ENCODE measurements at places on chromosomes 16 and 17.

GRCh38 chr17:76544546-76545365, 4.9 kb downstream of the PRCD start:
- no peak overlapping the region for H3K4me3 ChIP-seq
- H3K27ac ChIP-seq: no peak overlapping the region
- no peaks in the 10 kb centered on the region for H3K36me3 ChIP-seq
- H3K4me1 ChIP-seq: peaks cover 2% of the 10 kb centered on the region
- DNase-seq: no peak

- H3K4me1 ChIP-seq: peaks cover 38% of the 10 kb centered on the region
- no peaks in the 10 kb centered on the region for H3K27me3 ChIP-seq
- no peak for DNase-seq
- H3K36me3 ChIP-seq: no peaks in the 10 kb centered on the region
These were observed 11.2 kb upstream of the TMIGD1 start for GRCh38 chr17:30345089-30345433.

GRCh38 chr16:65782611-65783600, 583.6 kb upstream of the CDH5 start:
- no peaks in the 10 kb centered on the region for H3K4me1 ChIP-seq
- no peak overlapping the region for H3K4me3 ChIP-seq
- no peaks in the 10 kb centered on the region for H3K36me3 ChIP-seq
- H3K27me3 ChIP-seq: no peaks in the 10 kb centered on the region
- DNase-seq: no peak

DNA sequence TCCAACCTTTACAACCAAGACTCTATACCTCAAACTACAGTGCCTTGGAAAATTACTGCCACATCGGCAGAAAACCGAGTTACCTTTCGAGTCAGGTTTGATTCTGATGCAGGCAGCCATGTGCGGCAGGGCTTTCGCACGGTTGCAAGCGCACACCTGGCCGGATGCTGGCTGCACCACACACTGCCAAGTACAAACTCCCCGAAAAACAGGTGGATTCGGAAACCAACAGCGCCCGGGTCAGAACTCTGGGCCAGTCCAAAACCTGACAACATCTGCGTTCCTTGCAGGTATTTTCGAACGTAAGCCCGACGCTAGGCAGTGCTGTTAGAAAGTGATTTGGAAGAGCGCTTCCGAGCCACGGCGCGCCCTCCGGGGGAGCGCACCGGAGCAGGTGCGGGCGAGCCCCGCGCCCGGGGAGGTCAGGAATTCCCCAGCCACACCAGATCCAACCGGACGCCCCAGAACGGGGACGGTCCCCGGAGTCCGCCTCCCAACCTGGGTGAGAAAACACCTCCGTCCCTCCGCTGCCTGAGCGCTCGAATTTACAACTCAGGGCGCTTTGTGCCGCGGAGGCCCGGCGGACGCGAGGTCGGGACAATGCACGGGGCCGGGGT, 1.2 kb downstream of the USP7 start:
- peak overlapping the region; percentile 84 for H3K4me3 ChIP-seq
- H3K36me3 ChIP-seq: peaks cover 20% of the 10 kb centered on the region
- peak overlapping the region; percentile 93 for H3K27ac ChIP-seq

- H3K36me3 ChIP-seq: no peaks in the 10 kb centered on the region
- no peaks in the 10 kb centered on the region for H3K4me1 ChIP-seq
- H3K27me3 ChIP-seq: no peaks in the 10 kb centered on the region
- H3K27ac ChIP-seq: no peak overlapping the region
- H3K4me3 ChIP-seq: no peak overlapping the region
- no peak for DNase-seq
These were observed 957.1 kb upstream of the RBFOX1 start for GRCh38 chr16:6375465-6376075.

GRCh38 chr16:8806272-8806983, 8.8 kb downstream of the PMM2 start:
- H3K27ac ChIP-seq: no peak overlapping the region
- no peak for DNase-seq
- H3K4me3 ChIP-seq: no peak overlapping the region

- no peak for DNase-seq
- H3K36me3 ChIP-seq: peaks cover 72% of the 10 kb centered on the region
- no peaks in the 10 kb centered on the region for H3K27me3 ChIP-seq
- H3K4me1 ChIP-seq: peaks cover 64% of the 10 kb centered on the region
These were observed 4.4 kb downstream of the SEC14L1 start for GRCh38 chr17:77145224-77145611.

- no peak overlapping the region for H3K27ac ChIP-seq
- H3K4me1 ChIP-seq: no peaks in the 10 kb centered on the region
- no peaks in the 10 kb centered on the region for H3K27me3 ChIP-seq
- H3K4me3 ChIP-seq: no peak overlapping the region
- peaks cover 6% of the 10 kb centered on the region for H3K36me3 ChIP-seq
These were observed 166.4 kb downstream of the CEP112 start for GRCh38 chr17:66025551-66025950.

- no peak overlapping the region for H3K4me3 ChIP-seq
- H3K4me1 ChIP-seq: no peaks in the 10 kb centered on the region
- peak overlapping the region; percentile 34 for H3K27ac ChIP-seq
- peaks cover 43% of the 10 kb centered on the region for H3K36me3 ChIP-seq
- DNase-seq: no peak
These were observed 19.8 kb downstream of the TMEM94 start for GRCh38 chr17:75476271-75476671.

DNA sequence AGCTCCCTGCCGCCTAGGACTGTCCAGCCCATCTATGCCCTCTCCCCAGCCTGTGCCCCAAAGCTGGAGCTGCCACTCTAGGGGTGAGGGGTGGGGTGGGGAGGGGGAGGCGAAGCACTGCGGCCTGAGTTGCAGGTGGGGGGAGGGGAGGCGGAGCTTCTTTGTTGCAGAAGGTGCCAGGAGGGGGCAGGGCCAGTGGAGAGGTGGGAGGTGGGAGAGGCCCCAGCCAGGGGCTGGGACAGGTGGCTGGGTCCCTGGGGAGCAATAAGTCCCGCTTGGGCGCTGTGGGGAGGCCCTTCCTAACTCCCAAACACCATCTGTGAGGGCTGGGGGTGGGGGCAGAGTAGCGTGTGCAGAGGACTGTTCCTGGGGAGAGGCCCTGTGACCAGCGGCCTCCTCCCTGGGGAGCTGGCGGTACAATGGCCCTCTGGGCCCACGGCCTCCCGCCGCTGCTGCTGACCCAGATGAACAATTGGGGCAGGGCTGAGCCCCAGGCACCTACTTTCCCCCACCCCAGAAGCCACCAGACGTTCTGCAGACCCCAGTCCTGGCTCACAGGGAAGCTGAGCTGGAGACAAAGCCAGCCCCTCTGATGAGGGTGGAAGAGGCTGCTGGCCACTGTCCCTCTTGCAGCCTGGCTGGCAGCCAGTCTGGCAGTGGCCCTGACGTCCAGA, 2.2 kb upstream of the NTN3 start:
- peak overlapping the region; percentile 26 for H3K27ac ChIP-seq
- H3K27me3 ChIP-seq: peaks cover 44% of the 10 kb centered on the region
- peak overlapping the region; percentile 25 for H3K4me3 ChIP-seq
- peaks cover 22% of the 10 kb centered on the region for H3K4me1 ChIP-seq
- no peaks in the 10 kb centered on the region for H3K36me3 ChIP-seq
- DNase-seq: peak; percentile 42

- H3K27me3 ChIP-seq: no peaks in the 10 kb centered on the region
- DNase-seq: no peak
- peaks cover 49% of the 10 kb centered on the region for H3K36me3 ChIP-seq
- peak overlapping the region; percentile 47 for H3K27ac ChIP-seq
- peaks cover 23% of the 10 kb centered on the region for H3K4me1 ChIP-seq
These were observed 23.3 kb downstream of the LIMD2 start for GRCh38 chr17:63676584-63676983.

- no peak overlapping the region for H3K27ac ChIP-seq
- DNase-seq: no peak
- peaks cover 12% of the 10 kb centered on the region for H3K27me3 ChIP-seq
- peaks cover 4% of the 10 kb centered on the region for H3K4me1 ChIP-seq
- no peaks in the 10 kb centered on the region for H3K36me3 ChIP-seq
- no peak overlapping the region for H3K4me3 ChIP-seq
These were observed 21.7 kb downstream of the KRT23 start for GRCh38 chr17:40915721-40916256.

DNA sequence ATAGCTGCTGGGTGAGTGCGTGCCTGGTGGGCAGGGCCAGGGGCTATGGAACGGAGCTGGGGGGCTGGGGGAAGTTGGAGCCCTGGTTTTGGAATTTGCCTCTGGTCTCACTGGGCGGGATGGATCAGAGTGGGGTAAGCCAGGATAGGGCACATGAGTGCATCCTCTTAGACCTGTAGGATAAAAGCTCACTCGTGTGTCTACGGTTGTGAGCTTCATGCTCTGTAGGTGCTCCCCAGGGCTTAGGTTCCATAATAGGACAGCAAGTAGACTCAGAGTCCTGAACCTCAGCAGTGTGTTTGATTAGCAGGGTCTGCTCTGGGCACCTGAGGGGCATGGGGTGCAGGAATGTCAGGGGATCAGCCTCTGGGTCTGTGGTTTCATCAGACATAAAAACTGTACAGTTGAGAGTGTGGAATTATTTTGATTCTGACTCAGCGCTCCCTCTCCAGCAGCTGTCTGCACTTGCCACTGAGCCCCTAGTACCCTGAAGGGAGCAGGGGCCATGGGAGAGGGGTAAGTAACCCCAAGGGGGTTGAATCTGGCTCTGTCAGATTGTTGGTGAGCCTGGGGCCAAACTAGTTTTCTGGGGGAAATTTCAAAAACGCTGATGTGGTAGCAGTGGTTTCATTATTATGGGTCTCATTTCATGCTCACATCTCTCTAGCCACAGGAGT, 84.2 kb upstream of the LGALS9 start:
- H3K27ac ChIP-seq: peak overlapping the region; percentile 96
- peaks cover 2% of the 10 kb centered on the region for H3K27me3 ChIP-seq
- peaks cover 40% of the 10 kb centered on the region for H3K36me3 ChIP-seq

DNA sequence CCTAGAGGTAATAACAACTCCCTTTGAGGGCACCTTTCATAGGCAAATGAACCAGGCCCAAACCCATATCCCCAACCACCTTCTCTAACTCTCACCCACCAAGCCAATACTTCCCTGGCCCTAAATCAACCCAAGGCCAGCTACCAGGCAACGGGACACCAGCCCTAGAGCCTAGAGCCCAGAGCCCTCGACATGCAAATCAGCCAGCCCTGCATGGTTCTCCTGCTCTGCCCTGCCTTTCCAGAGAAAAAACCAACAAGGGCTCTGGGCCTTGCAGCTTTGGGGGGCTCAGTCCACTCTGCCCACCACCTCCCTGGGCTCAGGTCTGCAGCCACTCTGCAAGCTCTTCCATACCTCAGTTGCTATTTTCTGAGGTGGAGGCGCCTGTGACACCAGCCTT, 55.0 kb downstream of the PITPNM3 start:
- peaks cover 5% of the 10 kb centered on the region for H3K4me1 ChIP-seq
- peak; percentile 14 for DNase-seq
- no peaks in the 10 kb centered on the region for H3K36me3 ChIP-seq
- no peak overlapping the region for H3K4me3 ChIP-seq
- H3K27ac ChIP-seq: no peak overlapping the region

DNA sequence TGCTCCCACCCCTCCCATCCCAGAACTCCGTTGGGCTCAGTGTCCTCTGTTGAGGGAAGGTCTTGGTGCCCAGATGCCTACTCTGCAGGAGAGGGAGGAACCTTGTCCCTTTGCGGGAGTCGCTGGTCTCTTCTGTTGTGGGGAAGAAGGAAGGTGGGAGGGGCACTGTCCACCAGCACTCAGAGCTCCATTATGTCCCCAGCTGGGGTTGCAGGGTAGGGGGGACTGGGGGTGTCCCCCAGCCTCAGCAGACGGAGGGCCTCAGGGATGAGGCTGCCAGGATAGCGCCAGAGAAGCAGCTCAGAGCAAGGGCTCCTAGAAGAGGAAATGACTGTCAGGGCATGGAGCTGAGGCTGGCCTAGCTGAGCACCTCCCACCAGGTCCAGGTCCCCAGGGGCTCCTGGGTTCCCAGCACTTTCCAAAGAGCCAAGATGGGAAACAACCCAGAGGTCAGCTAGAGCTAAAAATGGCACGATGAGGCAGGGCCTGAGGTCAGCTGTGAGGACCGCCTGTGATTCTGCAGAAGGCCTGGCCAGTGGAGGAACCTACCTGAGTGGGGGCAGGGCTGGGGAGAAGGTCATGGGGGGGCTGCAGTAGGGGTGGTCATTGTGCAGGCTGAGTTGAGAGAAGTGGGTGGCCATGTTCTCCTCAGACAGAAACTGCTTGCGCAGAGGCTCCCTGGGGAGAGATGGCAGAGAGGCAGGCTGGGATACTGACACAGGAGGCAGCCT, 893 bp downstream of the HCFC1R1 start:
- H3K4me3 ChIP-seq: peak overlapping the region; percentile 88
- H3K36me3 ChIP-seq: peaks cover 29% of the 10 kb centered on the region
- H3K4me1 ChIP-seq: peaks cover 59% of the 10 kb centered on the region
- peak overlapping the region; percentile 99 for H3K27ac ChIP-seq
- peak; percentile 58 for DNase-seq
- H3K27me3 ChIP-seq: peaks cover 9% of the 10 kb centered on the region

- H3K36me3 ChIP-seq: no peaks in the 10 kb centered on the region
- H3K4me3 ChIP-seq: no peak overlapping the region
- peak; percentile 95 for DNase-seq
- H3K27ac ChIP-seq: peak overlapping the region; percentile 84
- peaks cover 34% of the 10 kb centered on the region for H3K4me1 ChIP-seq
These were observed 19.3 kb upstream of the ADGRG3 start for GRCh38 chr16:57648581-57649442.

DNA sequence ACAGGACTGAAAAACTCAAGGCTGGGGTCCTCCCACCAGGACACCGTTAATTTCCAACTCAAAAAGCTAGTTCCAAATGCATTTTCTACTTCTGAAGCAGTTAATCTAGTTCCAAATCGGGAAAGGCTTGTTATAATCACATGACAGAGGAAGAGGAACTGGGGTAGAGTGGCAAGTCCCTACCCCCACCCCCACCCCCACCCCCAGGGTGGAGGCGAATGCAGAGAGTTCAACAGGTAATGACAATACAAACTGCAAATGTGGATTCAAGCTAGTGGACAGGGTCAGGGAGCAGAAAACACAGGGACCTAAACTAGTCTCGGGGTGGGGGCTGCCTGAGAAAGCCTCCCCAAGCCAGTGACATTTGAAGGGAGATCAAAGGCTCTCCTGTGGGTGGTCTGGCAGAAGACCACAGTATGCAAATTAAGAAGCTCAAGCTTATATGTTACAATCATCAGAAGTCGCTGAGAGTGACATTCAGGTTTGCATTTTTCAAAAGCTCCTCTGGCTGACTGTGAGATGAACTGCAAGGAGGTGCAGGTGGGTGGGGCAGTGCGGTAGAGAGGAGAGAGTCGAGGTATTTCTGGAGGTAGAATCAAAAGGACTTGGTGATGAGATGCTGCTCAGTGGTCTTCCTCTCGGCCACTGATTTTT, 56.4 kb upstream of the SLC25A19 start:
- H3K4me3 ChIP-seq: peak overlapping the region; percentile 54
- H3K27ac ChIP-seq: peak overlapping the region; percentile 91
- peaks cover 4% of the 10 kb centered on the region for H3K36me3 ChIP-seq
- H3K4me1 ChIP-seq: peaks cover 94% of the 10 kb centered on the region
- H3K27me3 ChIP-seq: no peaks in the 10 kb centered on the region

GRCh38 chr17:48429638-48430586, at the start of gene SKAP1:
Gene SKAP1 (minus strand): TSS chr17:48430214.
- peaks cover 74% of the 10 kb centered on the region for H3K4me1 ChIP-seq
- DNase-seq: peak; percentile 82
- peak within 1 kb of the TSS; percentile 97 for H3K27ac ChIP-seq
- peak within 1 kb of the TSS; percentile 95 for H3K4me3 ChIP-seq
- no peaks in the 10 kb centered on the region for H3K27me3 ChIP-seq

- H3K27me3 ChIP-seq: peaks cover 31% of the 10 kb centered on the region
- no peaks in the 10 kb centered on the region for H3K36me3 ChIP-seq
- H3K27ac ChIP-seq: no peak overlapping the region
- peaks cover 17% of the 10 kb centered on the region for H3K4me1 ChIP-seq
- DNase-seq: no peak
- H3K4me3 ChIP-seq: no peak overlapping the region
These were observed 23.1 kb upstream of the TMEM98 start for GRCh38 chr17:32904891-32905290.

GRCh38 chr17:76467366-76467765, at the start of gene AANAT:
Gene AANAT (plus strand): TSS chr17:76467603. CDS start chr17:76468747, 1,144 bp downstream.
- no peak within 1 kb of the TSS for H3K4me3 ChIP-seq
- H3K36me3 ChIP-seq: peaks cover 17% of the 10 kb centered on the region
- no peak within 1 kb of the TSS for H3K27ac ChIP-seq
